ENCODE measurements at places on chromosomes 5 and 9.

GRCh38 chr9:136399176-136400037 is 563 bp downstream of the SNAPC4 start:
- DNase-seq: peak; percentile 30

DNA sequence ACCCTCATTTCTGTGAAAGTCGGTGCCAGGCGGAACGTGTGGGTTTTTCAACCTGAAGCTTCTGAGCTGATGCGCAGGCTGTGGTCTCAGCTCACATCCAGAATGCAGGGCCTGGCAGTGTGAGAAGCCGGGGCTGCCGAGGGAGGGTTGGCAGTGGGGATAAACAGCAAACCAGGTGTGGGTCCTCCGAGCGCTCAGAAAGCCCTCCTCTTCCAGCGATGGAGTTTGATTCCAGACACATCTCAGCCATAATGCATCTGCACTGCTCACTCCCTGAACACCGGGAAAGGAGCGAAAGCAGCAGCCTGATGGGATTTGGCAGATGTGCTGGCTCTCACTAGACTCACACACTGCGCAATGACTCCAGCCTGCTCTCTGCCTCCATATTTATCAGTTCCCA is 280.1 kb downstream of the HSPA4 start:
- DNase-seq: no peak

DNA sequence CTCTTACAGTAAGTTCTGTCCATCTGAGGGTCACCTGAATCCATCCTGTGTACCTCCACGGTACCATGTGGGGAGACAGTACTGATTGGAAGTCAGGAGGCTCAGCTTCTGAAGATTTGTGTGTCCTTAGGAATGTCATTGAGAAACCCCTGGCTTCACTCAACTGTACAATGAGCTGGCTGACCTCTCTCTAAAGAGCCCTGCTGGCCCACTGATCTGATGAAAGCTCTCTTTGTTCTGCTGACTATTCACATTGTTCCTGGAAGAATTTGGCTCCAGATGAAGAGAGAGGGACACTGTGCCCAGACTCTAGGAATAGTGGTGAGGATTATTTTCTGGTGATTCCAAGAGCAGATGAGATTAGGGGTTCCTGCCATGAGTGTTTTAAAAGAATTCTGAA is 141.2 kb downstream of the LURAP1L start:
- DNase-seq: no peak

DNA sequence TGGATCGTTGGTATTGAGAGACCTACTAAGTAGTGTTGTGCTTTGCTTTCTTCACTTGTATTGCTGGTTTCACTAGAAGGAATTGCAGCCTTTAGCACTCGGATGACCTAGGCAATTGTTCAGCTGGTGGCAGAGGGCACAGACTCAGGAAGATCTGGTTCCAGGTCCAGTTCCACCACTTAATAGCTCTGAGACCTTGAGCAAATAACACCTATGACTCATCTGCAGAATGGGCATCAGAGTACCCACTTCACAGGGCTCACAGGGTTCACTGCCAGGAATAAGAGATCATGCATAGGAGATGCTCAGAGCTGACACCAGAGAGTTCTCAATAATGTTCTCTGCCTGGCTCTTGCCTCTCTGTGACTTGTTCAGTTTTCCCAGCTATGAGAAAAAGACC is 133.6 kb downstream of the SIL1 start:
- DNase-seq: no peak

GRCh38 chr9:124012368-124013301 is 1.1 kb downstream of the LHX2 start:
- no peak for DNase-seq

DNA sequence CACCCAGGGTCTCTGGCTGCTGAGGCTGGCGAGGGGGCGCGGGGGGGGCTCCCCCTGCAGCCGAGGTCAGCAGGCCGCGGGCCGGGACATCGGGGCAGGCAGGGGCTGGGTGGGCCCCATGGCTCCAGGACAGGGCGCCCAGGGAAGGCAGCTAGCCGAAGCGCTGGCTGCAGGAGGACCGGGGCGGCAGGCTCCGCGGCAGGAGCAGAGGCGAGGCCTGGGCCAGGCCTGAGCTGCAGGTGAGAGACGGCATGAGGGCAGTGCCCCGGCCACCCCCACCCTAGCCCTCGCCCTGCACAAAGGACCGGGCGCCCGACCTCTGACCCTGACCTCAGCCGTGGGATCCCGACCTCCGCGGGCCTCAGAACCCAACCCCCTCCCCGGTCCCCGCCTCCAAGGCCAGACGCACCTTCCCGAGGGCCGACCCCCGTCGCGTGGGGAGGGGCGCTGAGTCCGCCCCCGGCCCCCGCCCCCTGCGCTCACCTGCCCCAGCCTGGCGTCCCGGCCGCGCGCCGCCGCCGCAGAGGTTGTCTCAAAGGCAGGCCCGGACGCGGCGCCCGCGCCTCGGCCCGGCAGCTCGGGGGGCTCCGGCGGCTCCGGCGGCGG is 431 bp downstream of the RNF208 start:
- DNase-seq: no peak

Measured in CD4-positive, alpha-beta T cell treated with Interleukin-4 for 4 hours (primary cell).